Fibroblast of villous mesenchyme (primary cell): ENCODE measurements at places on chromosomes 5 and 9. TPM values are rescaled to one million over a fixed set of nuclear protein-coding genes. Genes with fewer than 3 reads are reported as not detected.

- peak; percentile 28 for DNase-seq
These were observed at the start of gene FAM78A for GRCh38 chr9:131276094-131276888. TSS of gene FAM78A (minus strand) at chr9:131276510. CDS start at chr9:131276179, 331 bp downstream.

DNA sequence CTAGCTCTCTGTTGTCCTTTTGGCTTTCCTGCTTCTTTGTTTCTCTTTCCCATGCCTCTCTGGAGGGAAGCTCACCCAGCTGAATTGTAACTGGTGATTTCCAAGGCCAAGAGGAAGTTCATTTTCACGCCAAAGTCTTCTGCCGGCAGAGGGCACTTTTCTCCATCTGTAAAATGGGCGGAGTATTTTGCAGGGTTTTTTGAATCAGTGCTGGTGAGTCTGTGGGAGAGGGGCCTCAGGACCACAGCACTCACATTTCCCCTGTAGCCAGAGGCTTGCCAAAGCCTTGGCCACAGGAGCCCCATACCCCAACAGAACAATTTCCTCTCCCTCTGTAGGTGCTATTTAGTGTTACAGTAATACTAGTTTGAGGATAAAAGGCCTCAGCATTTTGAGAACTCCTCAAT lies 42.3 kb upstream of the MATR3 start:
- no peak for DNase-seq

- DNase-seq = no peak
These were observed 29.7 kb downstream of the C9orf85 start for GRCh38 chr9:71941060-71941568.

GRCh38 chr9:34611811-34612787 lies at the start of gene RPP25L:
TSS of gene RPP25L (minus strand) at chr9:34612097. CDS start at chr9:34611296, 801 bp downstream.
- DNase-seq = peak; percentile 84

DNA sequence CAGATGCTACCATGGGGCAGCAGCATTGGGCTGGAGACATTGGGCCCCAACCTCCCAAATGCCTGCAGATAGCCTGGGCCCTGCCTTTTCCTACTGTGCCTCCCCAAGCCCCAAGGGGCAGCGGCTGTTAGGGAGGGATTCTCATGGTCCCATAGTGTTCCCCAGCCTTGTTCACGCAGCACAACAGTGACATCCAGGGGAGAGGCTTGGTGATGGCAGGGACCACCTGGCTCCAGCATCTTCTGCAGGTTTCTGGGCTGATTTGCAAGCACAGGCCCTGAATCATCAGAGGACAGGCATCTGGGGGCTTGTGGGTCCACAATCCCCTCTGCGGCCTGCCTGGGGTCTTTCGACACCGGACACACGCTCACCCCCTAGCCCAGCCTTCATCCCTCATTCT lies 354.6 kb downstream of the SLIT3 start:
- DNase-seq = no peak

GRCh38 chr5:16937503-16938161 lies 1.5 kb upstream of the MYO10 start:
- no peak for DNase-seq

- no peak for DNase-seq
These were observed 98.5 kb downstream of the ZCCHC7 start for GRCh38 chr9:37218800-37219425.

GRCh38 chr9:86667307-86667706 lies 280.0 kb downstream of the GAS1 start:
- DNase-seq = no peak

- no peak for DNase-seq
These were observed 414.5 kb downstream of the ACTL7B start for GRCh38 chr9:108441251-108441650.

DNA sequence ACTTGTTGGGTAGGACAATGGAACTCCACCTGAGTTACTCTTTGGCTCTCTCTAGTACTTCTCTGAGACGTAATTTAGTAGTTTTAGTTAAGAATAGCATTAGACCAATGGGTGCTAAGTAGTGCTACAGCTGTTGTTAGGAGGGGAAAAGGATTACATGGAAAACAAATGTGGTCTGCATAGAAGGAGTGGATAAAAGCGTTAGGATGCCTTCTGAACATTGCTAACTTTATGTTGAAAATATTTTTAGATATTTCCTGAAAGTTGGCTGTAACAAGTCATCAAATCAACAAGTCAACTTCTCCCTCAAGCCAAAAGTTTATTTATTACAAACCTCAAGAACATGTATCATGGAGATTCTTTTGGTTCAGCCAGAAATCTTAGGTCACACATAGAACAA lies 409.5 kb upstream of the MEF2C start:
- no peak for DNase-seq

- peak; percentile 74 for DNase-seq
These were observed 117.0 kb upstream of the GNA14 start for GRCh38 chr9:77764894-77765780.

DNA sequence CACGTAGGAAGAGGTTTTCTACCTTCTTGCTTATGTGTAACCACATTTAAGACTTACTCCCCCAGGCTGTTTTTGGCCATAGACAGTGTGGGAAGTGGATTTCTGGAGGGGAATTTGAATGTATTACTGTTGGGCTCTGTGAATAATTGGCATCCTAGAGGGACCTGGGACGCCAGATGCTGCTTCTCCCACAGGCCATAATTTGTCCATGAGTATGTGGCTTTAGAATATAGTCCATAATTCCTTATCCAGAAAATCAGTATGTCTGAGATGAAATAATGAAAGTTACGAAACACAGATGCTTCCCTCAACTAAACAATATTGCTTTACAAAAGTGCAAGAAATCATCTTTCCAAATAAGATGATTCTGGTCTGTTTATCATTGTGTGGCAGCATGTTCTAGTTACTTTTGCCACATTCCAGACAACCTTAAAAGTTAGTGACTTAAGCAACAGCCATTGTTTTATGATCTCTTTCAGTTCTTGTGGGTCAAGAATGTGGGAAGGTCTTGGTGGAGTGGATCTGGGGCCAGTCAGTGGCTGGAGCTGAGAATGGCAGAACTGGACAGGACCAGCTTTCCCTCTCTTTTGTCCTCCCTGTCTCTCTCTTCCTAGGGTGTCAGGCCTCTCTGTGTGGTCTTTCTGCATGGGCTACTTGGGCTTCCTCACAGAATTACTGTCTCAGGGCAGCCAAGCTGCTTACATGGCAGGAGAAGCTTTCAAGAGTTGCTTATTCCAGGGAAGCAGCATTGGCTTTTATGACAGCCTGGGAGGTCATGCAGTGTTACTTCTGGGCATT lies 79.4 kb downstream of the FBXL7 start:
- peak; percentile 46 for DNase-seq

GRCh38 chr5:1737790-1738405 lies 61.7 kb downstream of the MRPL36 start:
- DNase-seq = peak; percentile 26

DNA sequence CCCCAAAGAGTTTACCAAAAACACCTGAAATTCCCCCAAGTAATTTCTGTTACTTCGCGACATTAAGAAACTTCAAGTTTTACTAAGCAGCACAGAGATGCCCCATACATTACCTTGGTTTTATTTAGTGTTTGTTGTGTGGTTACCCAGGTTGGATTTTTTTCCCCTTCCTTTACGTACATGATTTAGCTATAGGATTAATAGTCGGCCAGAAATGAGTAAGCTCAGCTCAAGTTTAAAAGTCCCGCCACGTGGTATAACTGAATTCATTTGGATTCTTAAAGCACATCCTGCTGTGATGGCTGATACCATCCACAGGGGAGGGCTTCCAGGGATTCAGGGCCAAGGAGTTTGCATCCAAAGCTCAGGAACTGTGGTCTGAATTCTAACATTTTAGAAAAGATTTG lies 75.9 kb downstream of the DAP start:
- DNase-seq = no peak

GRCh38 chr9:94780516-94780950 lies 54.0 kb downstream of the AOPEP start:
- no peak for DNase-seq

DNA sequence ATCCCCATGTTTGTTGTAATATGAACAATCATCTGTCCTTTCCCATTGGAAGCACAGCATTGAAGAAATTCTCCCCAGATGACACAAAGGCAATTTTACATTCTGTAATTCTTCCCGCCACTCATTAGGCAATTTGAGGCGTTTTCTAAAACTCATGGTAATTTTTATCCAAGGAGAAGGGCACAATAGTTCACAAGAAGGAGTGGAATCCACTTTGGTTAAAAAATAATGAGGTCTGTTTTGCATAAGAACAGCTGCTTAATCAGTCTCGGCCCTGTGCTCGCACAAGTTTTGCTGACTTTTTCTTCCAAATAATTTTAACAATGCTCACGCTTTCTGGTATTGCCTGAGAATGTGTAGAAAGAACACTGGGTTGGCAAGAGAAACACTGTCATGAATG lies 94.0 kb downstream of the CAVIN4 start:
- DNase-seq = no peak

DNA sequence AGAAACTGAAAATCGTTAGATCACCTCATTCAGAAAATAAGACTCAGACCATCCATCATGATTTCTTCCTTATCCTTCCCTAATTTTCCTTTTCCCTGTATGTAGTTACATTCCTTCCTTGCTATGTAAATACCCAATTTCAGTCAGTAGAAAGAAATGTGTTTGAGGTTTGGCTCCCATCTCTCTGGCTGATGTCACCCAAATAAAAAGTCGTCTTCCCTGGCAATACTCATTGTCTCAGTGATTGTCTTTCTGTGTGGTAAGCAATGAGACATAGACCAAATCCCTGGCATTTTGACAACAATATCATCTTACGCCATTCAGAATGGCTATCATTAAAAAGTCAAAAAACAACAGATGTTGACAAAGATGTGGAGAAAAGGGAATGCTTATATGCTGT lies 303.9 kb upstream of the EDIL3 start:
- DNase-seq = peak; percentile 25

DNA sequence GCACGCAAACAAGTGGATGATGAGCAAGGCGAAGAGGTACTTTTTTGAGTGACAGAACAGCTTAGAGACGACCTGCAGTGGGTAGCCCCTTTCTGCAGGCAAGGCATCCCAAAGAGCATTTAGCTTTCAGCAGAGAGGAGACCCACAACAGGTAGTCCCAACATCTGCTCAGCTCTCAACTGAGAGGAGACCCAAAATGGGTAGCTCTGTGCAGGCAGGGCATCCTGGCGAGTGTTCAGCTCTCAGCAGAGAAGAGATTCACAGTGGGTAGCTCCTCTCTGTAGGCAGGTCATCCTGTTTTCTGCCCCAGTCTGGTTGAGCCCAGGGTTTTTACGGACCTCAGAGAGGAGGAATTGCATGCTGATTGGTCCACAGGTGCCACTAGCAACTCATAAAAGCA lies 2396.1 kb upstream of the C9orf72 start:
- DNase-seq = no peak

DNA sequence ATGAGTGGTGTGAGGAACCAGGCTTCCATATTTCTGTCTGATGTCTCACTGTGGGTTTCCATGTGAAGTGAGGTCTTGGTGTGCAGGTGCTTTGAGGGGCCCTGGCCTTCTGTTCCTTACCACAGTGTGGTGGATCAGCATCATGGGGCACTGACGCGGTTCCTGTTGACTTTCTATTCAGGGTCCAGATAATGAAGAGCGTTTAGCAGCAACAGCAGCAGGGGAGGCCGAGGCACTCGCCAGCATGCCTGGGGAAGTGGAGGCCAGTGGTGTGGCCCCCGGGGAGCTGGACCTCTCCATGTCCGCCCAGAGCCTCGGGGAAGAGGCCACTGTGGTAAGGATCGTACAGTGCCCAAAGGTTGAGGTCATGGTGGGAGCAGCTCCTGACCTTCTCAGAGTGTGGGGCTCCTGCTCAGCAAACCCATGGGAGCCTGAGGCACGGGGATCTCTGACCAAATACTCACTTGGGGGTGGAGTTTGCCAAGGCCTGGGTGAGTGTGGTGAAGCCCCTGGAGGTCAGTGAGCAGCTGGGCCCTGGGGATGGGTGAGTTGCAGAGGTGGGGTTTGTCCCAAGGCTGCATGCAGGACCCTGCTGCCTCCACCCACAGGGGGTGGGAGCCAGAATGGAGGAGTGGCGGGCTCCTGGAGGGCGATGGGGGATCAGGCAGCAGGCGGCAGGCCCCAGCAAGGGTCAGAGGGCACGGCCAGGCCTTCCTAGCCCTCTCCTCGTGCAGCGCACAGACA lies 61.2 kb downstream of the COL15A1 start:
- no peak for DNase-seq

DNA sequence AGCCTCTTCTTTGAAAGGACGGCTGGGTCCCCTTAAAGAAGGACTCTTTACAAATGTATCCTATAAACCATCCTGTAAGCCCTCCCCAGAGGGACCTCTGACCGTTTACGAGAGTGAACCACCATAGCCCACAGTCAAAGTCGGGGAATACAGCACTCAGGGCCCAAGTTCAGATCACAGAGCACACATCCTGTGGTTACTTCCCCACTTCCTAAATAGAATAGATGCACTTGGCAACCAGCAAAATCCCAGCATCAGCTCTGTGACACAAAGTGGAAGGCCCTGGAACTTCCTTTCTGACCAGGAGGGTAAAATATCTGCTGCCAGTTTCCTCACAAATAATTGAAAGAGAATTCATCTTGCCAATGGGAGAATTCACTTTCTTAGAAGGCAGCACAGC lies 6.9 kb upstream of the IGFBPL1 start:
- DNase-seq = no peak

- DNase-seq = peak; percentile 35
These were observed 32.5 kb downstream of the S1PR3 start for GRCh38 chr9:89023740-89024139.

DNA sequence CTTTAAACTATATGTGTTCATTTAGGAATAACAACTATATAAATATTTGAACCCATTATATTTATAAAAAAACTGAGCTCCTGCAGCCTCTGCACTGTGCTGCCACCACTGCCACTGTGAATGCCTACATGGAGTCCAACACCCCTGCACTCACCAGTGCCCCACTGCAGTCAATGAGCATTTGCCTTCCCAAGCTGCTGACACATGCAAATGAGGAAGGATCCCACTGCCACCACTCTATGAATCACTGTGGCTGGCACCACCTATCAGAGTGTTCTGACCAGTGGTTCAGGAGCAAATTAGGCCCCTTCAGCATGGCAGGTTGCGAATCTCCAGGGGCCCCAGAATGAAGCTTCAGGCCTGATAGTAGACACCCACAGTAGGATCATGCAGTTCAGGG lies 9.1 kb downstream of the IFNA5 start:
- no peak for DNase-seq

GRCh38 chr9:136674786-136675349 lies 12.2 kb downstream of the EGFL7 start:
- no peak for DNase-seq

GRCh38 chr9:87610200-87611155 lies 112.8 kb downstream of the DAPK1 start:
- peak; percentile 23 for DNase-seq

GRCh38 chr5:124551939-124552279 lies 194.5 kb downstream of the ZNF608 start:
- DNase-seq = no peak

DNA sequence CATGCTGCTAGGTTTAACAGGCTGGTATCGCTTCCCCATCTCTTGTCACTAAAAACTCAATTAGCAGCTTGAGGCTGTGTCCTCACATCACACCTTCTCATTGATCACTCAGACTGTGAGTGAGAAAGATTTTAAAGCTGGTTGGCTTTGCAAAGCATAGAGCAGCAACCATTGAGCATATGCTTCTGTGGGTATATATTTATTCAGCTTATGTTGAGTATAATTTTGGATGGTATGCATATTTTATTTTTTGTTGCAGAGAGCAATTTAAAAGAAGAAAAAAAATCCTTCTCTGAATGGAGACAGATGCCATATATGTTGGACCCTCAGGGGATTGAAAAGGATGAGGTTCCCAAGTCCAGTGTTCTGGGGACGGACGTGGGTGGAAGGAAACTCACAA lies 162.6 kb downstream of the TRIM32 start:
- no peak for DNase-seq

- DNase-seq = no peak
These were observed 5.9 kb downstream of the CSNK1A1 start for GRCh38 chr5:149545327-149545726.

The SOHLH1 gene
- not detected in 2 replicates for total RNA-seq

The PLAC8L1 gene
- total RNA-seq = not detected in 2 replicates

The ERAP2 gene
- 15.8 and 64.8 TPM in 2 replicates for total RNA-seq

The TMEM174 gene
- not detected in 2 replicates for total RNA-seq

The TMEM252 gene
- total RNA-seq = not detected in 2 replicates

The NMUR2 gene
- total RNA-seq = not detected in 2 replicates
